ENCODE measurements at places on chromosomes 2 and 18.

GRCh38 chr2:7023542-7023941 is 106.3 kb downstream of the RNF144A start:
- DNase-seq = no peak

- DNase-seq = no peak
Measured at GRCh38 chr2:197571627-197572271, 55.9 kb downstream of the MOB4 start.

DNA sequence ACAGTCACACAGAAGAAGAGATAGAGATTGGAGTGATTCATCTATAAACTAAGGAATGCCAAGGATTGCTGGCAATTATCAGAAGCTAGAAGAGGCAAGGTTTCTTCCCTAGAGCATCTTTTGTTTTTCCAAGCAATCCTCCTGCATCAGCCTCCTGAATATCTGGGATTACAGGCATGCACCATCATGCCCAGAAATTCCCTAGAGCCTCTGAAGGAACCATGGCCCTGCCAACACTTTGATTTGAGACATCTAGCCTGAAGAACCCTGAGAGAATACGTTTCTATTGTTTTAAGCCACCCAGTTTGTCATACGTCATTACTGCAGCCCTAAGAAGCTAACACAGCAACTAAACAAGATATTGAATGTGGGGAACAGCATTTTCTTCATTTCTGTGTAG is 525.0 kb downstream of the ERBB4 start:
- DNase-seq = no peak

GRCh38 chr18:34380326-34380725 is 155.6 kb upstream of the NOL4 start:
- no peak for DNase-seq

- DNase-seq = no peak
Measured at GRCh38 chr18:50982802-50983179, 15.0 kb downstream of the ELAC1 start.

DNA sequence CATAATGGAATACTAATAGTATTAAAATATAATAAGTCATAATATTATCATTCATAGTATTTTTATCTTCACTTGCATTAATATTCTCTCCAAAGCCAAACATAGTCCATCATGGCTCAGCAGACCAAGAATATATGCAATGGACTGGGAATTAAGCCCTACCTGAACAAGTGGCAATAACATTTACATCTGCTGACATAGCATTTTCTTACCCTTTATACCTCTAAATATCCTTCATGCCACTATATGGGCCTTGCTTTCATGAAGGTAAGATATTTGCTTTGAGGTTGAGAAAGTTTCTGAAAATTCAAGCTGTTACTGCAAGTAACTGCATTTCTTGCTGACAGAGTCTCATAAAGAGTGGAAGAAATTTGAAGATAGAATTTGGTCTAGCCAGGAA is 847.4 kb upstream of the GCFC2 start:
- DNase-seq = no peak

DNA sequence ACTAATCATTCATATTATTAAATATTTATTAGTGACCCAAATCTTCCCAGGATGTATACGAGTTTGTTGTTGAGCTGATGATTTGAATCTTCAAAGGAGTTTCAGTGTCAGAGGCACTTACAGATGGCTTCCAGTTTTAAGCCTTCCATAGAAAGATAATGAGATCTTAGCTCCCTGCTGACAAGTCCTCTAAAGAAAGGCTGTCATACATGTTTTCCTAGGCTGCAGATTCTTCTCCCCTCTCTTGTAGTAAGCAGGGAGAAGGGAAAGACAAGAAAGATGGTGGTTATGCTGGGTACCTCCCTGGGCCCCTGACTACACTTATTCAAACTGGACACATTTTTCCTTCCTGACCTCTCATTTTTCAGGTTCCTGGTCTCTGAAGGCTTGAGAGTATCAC is 8.1 kb upstream of the GAREM1 start:
- DNase-seq = no peak

GRCh38 chr2:200786826-200787225 is 24.9 kb upstream of the BZW1 start:
- DNase-seq = no peak

- no peak for DNase-seq
Measured at GRCh38 chr2:181421131-181421458, 36.1 kb upstream of the ITGA4 start.

GRCh38 chr18:70332694-70333093 is 43.8 kb downstream of the SOCS6 start:
- no peak for DNase-seq

DNA sequence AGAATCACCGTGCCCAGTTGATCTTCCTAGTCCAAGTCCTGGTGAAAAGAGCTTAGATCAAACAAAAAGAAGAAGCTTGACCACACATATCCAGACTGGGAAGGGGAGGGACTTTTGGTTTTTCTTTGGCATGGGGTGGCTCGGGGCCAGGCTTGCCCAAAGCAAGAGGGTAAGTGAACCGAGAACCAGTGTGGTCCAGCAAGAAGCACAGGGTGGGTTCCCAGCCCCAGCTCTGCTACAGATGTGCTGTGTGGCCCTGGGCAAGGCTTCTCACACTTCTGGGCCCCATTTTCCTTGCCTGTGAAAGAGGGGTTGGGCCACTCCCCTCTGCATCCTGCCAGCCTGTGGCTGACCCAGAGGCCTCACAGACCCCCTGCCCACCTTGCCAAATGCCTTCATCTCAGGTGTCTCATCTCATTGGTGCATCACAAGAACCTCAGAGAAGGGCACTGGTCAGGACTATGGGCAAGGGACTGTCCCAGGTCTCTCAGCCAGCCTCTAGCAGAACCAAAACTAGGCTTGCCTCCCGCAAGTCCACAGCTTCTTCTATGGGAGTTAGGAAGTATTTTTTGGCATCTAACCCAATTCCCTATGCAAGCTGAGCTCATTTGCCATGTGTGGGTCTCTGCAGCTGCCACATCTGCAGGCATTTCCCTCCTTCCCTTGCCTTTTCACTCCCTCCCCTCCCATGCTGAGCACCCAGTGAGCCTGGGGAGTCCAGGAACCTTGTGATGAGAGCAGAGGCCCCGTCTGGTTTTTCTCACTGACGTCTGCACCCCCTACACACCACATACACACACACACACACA is 6.9 kb downstream of the ATP6V1B1 start:
- DNase-seq = no peak

Data from NB4 (cell line).